Esophagus squamous epithelium (tissue), 5 donors: ENCODE measurements at places on chromosomes 6 and 20.

- DNase-seq, result no peak
These were observed 2.6 kb downstream of the NT5E start for GRCh38 chr6:85452441-85452881.

GRCh38 chr6:119158057-119158848 is 79.8 kb upstream of the FAM184A start:
- peak; percentile 11 for DNase-seq

DNA sequence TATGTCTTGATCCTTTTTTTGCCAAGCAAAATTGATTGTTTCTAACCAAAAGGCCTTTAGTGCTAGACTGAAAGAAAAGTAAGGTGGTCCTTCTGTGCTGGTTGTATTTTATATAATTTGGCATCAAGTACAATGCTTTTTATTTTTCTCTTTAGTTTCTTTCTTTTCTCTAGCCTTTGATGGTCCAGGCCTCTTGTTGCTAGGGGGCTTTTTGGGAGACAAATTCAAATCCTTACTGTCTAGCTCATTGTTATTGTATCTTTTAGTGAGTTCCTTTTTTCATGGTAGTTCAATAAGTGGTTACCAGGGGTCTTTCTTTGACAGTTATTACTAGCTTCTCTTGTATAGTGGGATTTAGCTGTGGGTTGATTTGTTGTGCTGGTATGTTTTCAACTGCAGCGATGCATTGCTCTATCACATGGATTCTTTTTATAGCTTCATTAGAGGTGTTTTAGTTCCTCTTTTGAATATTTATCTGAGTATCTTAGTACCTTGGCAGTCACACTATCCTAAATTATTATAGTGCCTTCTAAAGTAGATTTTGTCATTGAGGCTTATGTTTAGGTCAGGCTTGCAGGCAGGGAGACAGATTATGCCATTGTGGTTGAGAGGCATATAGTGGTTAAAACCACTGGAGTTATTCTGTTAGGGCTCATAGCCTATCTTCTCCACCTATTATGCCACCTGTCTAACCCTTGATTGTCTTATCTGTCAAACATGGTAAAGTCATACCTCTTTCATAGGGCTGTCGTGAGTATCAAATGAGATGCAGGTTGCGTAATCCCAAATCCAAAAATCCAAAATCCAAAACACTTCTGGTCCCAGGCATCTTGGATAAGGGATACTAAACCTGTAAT is 49.5 kb downstream of the KCNS1 start:
- DNase-seq, result no peak

DNA sequence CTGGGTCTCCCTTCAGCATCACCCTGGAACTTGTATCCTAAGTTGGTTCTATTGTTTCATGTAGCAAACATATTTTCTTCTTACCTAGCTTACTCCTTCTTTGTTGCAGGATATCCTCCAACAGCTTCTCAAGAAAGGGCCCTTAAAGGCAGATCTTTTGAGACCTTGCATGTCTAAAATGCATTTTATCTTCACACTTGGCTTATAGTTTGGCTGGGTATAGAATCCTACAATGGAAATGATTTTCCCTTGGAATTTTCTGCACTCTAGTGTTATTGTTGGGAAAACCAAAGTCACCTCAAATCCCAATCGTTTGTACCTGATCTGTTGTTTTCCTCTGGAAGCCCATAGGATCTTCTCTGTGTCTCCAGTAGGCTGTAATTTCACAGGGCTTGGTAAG is 12.1 kb upstream of the TGM6 start:
- no peak for DNase-seq

GRCh38 chr6:137121401-137121997 is 51.9 kb downstream of the IL22RA2 start:
- no peak for DNase-seq

DNA sequence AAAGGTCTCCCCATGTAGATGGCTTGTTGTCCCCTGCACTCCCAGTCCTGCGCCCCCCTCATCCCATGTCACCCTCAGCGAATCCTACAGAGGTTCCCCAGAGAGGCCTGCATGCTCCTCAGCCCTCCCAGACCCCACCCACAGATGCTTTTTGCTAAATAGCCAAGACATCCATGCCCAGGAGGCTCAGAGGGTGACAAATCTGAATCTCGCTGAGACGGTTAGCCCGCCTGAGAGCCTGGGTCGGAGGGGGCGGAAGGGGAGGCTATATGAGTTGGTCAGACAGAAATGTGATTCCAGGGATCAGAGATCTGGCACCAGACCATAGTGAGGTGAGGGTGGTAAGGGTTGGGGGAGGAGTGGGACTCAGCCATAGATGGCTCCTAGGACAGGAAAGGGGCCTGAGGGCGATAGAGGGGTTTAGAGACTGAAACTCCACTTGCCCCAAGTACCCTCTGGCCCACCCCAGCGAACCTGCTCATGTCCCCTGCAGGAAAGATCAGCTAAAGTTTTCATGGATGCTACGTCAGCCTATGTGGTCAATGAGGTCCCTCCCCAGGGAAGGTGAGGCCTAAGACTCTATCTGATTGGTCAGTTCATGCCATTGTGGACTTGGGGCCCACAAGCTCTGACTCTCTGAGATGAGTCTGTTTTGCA is 33.2 kb downstream of the TFEB start:
- DNase-seq, result no peak

- no peak for DNase-seq
These were observed 283.0 kb downstream of the HTR1B start for GRCh38 chr6:77180326-77180725.

DNA sequence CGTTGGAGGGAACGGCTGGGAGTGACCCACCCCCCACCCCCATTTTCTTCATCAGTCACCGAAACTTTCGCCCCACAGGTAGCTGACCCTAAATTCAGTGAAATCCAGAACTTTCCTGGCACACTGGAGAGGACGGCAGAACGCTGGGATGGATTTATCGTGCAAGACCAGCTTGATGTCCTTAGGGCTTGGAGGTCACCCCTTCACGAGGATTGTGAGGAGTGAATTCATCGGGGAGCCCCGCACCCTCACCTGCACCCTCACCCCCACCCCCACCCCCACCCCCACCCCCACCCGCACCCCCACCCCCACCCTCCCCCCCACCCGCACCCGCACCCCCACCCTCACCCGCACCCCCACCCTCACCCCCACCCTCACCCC is 13.3 kb upstream of the TCFL5 start:
- DNase-seq, result no peak

GRCh38 chr6:157999168-158000051 is 17.7 kb downstream of the SYNJ2 start:
- DNase-seq, result no peak

- DNase-seq, result no peak
These were observed 1395.2 kb downstream of the EPHA7 start for GRCh38 chr6:92024110-92024509.

GRCh38 chr20:59774921-59775686 is 158.3 kb downstream of the SYCP2 start:
- no peak for DNase-seq

- no peak for DNase-seq
These were observed 51.5 kb upstream of the EPB41L1 start for GRCh38 chr20:36102809-36103596.

DNA sequence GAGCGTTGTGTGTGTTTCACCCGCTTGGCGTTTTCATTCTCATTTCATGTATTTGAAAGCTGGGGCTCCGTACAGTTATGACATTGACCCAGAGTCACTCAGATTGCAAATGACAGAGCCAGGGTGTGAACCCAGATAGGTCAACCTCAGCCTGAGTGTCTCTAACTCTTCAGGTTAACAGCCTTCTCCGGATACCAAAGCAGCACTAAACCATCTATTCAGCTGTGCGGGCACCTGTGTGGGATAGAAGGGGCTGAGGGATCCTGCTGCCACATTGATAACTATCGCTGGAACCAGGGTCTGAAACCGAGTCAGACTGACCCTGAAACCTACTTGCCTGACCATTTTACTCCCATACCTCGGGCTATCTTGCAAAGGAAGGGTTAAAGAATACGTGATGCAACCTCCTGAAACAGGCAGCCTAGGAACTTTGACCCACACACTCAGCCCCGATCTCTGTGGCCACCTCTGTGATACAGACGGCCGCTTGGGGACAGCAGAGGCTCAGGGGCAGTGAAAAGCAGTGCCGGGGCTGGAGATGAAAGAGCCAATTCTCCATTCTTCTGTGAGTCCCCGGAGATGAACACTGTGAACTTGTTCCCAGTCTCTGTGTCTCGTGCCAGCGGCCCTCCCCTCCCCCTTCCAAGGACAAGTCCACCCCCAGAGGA is 233.5 kb upstream of the QKI start:
- DNase-seq, result no peak

DNA sequence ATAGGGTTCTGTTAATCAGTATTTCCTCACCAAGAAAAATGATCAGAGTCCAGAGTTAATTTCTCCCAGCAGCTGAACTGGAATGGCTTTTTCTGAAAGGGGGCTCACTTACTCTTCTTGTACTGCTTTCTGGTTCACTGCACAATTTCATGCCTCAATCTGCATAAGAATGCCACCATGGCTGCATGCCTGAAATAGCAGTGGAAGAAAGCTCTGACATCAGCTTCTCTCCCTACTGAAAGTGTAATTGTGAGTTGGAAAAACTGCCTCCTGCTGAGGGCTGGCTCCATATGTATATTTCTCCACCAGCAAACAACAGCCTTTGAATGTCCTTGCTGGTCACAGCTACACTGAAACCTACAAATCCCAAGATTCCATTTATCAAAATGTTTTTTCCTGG is 1027.2 kb upstream of the GJE1 start:
- no peak for DNase-seq

DNA sequence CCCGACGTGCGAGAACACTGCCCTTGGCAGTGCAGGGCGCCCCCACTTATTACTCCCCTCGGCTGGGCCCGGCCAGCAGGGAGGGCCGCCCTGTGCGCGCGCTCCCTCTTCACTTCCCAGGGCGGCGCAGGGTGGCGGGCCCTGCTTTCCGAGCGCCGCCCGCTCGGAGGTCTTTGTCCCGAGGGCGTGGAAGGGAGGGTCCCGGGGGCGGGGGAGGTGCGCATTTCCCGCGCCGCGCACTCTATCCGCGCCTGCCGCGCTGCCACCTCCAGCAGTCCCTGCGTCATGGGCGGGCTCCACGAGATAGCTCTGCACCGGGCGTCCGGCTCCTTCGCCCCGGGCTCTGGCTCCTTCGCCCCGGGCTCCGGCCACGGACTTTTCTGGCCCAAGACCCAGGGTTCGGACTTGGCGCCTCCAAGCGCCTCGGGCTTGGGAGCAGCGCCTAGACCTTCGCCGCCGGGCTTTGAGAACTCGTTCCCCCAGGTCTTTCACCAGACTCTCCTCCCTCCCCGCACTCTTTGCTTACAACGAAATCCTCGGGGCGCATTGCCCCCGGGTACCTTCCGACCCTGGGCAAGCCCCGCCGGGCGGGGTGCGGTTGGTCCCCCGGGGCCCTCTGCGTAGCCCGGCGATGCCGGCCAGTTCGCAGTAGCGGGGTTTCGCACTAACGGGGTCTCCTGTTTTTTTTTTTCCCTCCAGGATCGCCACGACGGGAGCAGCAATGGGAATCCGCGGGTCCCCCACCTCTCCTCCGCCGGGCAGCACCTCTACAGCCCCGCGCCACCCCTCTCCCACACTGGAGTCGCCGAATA is 1.6 kb downstream of the TFAP2C start:
- DNase-seq, result no peak

DNA sequence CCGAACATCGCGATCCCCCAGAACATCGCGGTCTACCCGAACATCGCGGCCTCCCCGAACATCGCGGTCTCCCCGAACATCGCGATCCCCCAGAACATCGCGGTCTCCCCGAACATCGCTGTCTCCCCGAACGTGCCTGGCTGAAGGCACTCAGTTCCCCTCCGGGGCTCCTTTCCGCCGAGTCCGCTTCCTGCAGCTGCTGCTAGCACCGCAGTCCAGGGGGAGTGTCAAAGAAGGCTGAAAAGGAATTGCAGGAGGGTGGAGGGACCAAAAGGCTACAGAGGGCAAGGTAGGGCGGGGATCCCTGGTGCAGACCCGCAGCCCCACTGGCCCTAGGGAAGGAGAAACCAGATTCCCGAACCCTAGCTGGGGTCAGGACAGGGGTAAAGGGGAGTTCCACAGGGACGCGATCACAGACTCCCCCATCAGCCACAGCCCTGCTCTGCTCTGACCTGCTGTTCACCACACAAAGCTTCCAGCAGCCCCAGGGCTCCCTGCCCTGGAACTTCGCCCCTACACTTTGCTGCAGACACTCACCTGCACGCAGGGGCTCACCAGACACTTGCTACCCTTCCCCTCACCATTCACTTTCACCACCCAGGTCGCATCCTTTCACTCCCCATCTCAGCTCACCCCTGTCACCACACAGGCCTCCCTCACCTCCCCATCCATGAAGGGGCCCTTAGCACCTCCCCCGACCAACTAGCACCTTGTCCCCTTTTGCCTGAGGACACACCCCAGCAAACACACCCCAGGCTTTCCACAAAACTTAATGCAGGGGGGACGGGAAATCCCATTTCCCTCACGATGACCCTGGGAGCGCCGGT is 1.7 kb downstream of the ULBP1 start:
- no peak for DNase-seq

DNA sequence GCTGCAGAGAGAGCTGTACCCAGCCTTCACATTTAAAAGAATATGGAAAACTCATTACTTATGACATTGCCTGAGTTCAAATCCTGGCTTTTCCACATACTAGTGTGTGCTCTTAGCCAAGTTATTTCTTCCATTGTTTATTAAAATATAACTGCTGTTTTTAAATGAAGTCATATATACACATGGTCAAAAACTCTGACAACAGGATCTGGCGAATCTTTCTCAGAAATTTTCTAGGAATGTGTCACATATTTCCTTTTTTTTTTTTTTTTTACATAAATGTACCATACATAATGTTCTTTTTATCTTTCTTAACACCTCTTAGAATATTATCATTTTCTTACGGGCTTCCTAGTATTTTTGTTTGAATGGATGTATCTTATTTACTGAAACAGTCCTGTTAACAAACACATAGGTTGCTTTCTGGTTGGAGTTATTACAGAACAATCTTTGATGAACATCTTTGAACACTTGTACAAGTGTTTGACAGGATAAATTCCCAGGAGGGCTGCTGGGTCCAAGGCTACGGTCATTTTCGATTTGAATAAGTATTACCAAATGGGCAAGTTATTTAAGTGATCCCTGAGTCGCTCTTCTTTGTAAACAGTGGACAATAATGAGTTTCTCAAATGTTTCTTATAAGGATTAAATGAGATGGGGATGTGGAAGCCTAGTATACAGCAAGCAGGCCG is 1.6 kb upstream of the SNX9 start:
- no peak for DNase-seq

DNA sequence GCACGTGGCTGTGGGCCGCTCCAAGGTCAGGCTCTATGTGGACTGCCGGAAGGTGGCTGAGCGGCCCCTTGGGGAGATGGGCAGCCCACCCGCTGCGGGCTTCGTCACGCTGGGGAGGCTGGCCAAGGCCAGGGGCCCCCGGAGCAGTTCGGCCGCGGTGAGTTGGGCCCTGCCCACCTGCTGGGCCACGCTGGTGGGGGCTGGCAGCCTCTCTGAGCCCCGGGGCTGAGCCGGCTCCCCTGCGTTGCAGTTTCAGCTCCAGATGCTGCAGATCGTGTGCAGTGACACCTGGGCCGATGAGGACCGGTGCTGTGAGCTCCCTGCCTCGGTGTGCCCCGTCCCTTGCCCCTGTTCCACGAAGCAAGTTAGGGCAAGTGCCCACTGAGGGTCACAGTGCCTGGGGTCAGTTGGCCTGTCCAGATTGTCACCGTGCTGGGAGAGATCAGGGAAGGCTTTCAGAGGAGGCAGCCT is 27.1 kb downstream of the COL20A1 start:
- no peak for DNase-seq

- no peak for DNase-seq
These were observed 977 bp upstream of the SMAP1 start for GRCh38 chr6:70666706-70667105.
